Activated CD4-positive, alpha-beta T cell treated with anti-CD3 and anti-CD28 coated beads, Interleukin-2, amount 50 U/mL, for 16 hours (primary cell): ENCODE measurements at places on chromosomes 1 and 21.

DNA sequence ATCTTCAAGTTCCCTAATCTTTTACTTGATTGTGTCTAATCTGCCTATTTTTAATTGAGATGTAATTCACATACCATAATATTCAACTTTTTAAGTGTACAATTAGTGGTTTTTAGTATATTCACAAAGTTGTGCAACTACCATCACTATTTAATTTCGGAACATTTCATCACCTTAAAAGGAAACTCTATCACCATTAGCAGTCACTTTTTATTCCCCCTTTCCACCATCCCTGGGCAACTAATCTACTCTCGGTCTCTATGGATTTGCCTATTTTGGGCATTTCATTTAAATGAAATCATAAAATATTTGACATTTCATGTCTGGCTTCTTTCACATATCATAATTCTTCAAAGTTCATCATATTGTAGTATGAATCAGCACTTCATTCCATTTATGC is 30.6 kb upstream of the HYI start:
- DNase-seq: no peak

- no peak for DNase-seq
Measured at GRCh38 chr1:172184506-172185191, 235.8 kb upstream of the C1orf105 start.

DNA sequence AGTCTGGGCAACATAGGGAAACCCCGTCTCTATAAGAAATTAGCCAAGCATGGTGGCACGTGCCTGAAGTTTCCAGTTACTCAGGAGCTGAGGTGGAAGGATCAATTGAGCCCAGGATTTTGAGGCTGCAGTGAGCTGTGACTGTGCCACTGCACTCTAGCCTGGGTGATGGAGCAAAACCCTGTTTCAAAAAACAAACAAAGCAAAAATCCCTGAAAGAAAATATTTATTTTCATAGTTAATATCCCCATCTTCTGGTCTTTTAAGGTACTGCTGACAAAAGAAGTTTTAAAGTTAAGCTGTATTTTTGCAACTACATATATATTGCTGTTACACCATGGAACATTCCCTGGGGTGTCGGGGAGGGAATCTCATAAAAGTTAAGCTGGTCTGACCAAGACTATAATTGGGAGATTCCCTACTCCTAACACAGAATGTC is 26.0 kb downstream of the VAMP4 start:
- DNase-seq: no peak

DNA sequence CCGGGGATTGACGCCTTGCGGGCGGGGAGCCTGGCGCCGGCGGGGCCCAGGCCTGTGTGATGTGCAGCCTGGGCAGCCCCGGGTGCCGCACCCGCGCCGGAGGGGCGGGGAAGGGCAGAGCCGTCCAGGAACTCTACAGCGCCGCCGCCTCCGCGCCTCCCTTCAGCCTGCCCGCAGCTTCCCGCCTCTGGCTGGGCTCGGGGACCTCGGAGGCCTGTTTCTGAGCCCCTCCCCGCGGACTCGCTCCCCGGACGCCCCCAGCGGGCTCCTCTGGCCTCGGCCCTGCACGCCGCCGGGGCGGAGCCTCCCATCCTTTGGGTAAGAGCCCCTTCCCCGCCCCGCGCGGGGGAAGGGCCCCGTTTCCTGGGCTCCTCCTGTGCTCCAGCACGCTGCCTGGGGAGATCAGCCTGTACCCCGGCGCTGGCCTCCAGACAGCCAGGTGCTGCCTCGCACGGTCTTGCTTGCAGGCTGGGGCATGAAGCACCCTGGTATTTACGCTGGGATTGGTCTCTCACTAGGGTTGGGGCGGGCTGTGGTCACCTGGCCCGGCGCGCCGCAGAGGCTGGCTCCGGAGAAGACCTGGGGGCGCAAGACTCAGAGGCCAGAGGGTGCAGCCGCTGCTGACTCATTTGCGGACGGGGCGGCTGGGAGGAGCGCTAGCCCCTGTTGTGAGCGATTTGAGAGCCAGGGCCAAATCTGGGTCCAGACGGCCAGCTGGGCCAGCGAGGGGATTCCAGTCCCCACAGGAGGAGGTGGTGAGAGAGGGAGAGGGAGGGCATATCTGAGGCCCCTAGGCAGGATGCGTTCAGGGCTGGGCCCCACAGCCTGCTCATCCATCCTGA is 5.7 kb upstream of the ACOT11 start:
- peak; percentile 44 for DNase-seq

GRCh38 chr1:18934205-18935000 is 22.1 kb downstream of the IFFO2 start:
- DNase-seq: no peak

- no peak for DNase-seq
Measured at GRCh38 chr1:89133747-89134146, 7.8 kb upstream of the GBP2 start.

GRCh38 chr1:7785108-7785507 is 1.0 kb downstream of the PER3 start:
- no peak for DNase-seq

GRCh38 chr1:43021547-43022474 is 63.1 kb upstream of the SLC2A1 start:
- no peak for DNase-seq

GRCh38 chr1:208513799-208514198 is 269.6 kb upstream of the PLXNA2 start:
- DNase-seq: no peak

DNA sequence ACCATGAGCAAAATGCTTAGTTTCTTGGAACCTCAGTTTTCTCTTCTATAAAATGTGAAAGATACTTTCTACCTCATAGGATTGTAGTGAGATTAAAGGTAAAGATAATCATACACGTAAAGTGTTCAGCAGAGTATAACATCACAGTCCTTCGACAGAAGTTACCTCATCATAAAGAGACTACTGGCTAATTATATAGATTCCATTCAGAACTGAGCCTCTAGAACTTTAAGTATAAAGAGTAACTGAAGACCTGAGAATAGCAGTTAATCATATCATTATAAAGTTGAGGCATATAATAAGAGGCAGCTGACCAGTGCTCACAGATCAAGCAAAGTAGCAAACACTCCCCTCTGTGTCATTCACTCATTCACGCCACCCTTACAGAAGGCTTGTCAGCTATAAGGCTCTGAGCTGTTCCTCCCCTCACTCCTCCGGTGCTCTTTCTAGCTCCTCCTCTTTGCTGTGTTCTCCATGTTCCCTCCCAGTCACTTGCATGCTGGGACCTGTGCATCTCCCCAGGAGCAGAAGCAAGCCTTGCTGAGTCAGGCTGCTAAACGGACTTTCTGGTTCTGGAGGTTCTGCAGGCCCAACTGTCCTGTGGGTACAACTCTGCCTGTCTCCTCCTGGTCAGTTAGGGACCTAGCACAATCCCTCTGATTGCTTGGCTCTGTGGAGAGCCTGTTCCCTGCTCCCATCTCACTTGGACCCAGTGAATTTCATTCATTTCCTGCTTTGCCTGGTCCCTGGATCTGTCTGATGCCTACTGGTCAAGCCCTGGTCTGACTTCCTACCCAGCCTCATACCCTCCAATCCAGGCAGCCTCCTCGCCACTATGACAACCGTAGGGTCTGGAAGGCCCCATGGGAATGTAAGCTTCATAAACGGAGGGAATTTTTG is 28.3 kb upstream of the LY9 start:
- peak; percentile 73 for DNase-seq

- DNase-seq: no peak
Measured at GRCh38 chr1:19758227-19758830, 41.4 kb downstream of the TMCO4 start.

- no peak for DNase-seq
Measured at GRCh38 chr1:238264951-238265350, 374.2 kb upstream of the ZP4 start.

DNA sequence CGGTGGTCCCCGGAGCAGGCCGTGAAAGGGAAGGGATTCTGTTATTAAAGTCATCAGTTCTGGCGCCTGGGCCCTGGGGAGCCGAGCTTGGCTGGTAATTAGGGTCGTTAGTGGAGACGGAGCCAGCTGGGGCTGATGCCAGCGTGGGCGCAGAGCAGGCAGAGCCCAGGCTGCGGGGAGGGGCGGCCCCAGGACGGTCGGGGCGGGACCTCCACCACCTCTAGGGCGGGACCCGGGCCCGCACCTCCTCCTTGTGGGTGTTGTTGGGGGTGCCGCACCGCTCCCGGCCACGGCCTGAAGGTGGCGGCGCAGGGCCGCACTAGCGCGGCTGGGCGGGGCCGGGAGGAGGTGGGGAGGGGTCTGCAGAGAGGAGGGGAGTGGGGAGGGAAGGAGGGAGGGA is 470.6 kb downstream of the PTPRU start:
- peak; percentile 67 for DNase-seq

- peak; percentile 34 for DNase-seq
Measured at GRCh38 chr1:7929637-7930036, 11.0 kb downstream of the TNFRSF9 start.

DNA sequence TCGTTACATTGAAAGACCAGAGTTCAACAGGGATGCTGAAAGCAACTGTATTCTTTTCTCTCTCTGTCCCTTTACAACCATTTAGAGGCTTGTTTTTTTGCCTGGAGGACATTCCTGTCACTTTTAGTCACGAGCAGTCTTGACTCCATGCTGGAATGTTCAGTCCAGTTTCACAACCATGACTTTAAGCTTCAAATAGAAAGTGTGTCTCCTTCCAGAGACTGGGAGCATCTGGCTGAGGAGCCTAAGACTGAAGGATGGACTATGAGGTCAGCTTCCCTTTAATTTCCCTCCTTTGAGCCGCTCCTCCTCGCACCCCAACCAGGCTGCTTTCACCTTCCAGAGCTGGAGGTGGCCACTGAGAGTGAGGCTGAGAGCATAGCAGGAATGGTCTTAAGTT is 10.5 kb upstream of the RYR2 start:
- DNase-seq: no peak

- no peak for DNase-seq
Measured at GRCh38 chr1:2932671-2933350, 88.5 kb upstream of the ACTRT2 start.

GRCh38 chr1:240362826-240363225 is 249.1 kb downstream of the GREM2 start:
- DNase-seq: no peak

DNA sequence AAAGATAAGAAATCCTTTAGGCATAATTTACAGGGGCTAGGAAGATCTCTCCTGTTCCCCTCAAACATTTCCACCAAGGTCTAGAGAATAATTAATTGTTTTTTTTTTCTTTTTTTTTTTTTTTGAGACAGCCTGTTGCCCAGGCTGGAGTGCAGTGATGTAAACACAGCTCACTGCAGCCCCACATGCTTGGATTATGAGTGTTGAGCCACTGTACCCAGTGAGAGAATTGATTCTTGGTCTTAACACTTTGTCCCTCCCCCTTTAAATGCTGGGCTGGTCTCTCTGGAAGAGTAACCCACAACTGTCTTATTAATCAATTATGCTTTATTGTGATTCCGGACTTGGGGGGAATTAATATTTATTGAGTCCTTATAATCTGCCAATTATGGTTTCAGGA is 33.4 kb downstream of the ATF3 start:
- DNase-seq: no peak

DNA sequence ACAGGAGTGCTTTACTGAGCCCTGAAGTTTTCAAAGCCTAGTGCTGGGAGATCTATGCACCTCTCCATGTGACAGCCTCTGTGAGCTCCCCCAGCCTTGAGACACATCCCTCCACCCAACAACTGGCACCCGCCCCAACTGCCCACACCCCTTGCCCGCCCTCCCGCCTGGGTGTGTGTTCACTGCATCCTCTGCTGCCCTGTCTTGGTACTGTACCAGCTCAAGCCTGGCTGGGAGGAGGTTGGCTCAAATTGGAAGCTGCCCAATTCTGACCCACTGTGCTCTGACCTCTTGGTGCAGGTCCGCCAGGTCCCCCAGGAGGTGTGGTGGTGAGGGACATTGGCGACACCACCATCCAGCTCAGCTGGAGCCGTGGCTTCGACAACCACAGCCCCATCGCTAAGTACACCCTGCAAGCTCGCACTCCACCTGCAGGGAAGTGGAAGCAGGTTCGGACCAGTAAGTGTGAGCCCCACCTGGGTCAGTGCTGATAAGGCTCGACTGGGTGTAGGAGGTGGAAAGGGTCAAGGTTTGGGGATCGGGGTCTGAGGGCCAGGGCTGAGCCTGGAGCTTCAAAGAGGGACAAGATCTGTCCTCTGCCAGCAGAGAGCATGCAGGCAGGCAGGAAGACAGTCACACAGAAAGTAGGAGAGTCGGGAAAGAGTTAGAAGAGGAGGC is 18.0 kb downstream of the TMEM81 start:
- DNase-seq: no peak

- DNase-seq: no peak
Measured at GRCh38 chr1:163250382-163250974, 47.8 kb upstream of the RGS5 start.

DNA sequence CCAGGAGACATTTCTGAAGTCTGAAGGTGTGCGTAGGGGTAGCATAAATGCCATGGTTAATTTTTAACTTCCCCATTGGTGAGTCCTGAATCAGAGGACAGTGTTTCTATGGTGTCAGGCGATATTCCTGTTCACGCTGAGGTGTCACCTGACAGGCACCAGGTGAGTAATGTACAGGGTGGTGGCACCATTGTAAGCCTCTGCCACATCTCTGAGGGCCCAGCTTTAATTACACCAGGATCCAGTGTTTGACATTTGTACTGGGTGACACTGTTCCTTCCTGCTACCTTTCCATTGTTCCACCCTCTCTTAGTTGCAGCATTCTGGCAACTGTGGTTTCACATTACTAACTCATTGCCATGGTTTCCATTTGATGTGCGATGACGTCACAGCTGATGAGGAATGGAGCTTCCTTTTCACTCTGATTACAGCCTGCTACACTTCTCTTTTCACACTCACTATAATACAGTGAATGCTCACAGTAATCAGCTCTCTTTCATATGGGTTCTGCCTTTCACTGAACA is 40.6 kb upstream of the MARK1 start:
- peak; percentile 15 for DNase-seq

GRCh38 chr1:54934869-54935268 is 45.6 kb upstream of the TMEM61 start:
- DNase-seq: no peak

DNA sequence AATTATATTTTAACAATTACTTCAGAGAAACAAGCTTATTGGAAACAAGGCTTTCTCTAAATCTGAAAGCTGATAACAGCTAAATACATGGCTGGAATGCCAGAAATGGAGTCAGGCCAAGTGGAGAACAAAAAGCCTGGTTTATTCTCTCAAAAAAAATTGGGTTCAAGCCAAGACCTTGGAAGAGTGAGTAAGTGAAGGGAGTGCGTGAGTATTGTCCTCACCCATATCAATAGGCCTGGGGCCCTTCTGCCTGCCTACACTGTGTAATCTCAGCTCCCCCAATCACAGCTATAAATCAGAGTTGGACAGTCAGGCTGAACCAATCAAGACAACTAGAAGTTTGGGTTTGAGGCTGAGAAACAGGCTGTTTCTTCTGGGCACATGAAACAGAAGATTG is 7.4 kb downstream of the KYAT3 start:
- no peak for DNase-seq

DNA sequence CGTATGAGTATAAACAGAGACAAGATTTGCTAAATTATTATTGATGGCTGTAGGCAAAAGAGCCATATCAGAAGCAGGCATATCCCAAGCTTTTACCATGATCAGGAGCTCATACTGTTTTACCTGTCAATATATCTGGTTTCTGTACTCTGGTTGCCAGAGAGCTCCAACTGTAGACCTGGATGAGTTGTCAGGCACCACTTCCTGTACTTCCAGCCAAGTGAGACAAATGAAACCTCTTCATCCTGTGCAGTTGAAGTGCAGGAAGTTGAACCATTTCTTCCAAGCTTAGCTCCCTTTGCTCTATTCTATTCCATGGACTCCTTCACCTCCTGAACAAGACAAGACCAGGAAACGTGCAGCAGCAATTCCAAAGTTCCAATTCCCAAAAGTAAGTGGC is 115.6 kb downstream of the ZNF281 start:
- no peak for DNase-seq
